Suppressor macrophage treated with lipopolysaccharide for 1 hour (primary cell): ENCODE measurements at places on chromosomes 16 and 17.

GRCh38 chr16:2808181-2808580 lies 8.9 kb upstream of the PRSS21 start:
- no peak for DNase-seq

GRCh38 chr16:69494991-69495392 lies 70.6 kb downstream of the CYB5B start:
- peak; percentile 74 for DNase-seq

- no peak for DNase-seq
Measured at GRCh38 chr16:24789881-24790280, 55.9 kb upstream of the SLC5A11 start.

DNA sequence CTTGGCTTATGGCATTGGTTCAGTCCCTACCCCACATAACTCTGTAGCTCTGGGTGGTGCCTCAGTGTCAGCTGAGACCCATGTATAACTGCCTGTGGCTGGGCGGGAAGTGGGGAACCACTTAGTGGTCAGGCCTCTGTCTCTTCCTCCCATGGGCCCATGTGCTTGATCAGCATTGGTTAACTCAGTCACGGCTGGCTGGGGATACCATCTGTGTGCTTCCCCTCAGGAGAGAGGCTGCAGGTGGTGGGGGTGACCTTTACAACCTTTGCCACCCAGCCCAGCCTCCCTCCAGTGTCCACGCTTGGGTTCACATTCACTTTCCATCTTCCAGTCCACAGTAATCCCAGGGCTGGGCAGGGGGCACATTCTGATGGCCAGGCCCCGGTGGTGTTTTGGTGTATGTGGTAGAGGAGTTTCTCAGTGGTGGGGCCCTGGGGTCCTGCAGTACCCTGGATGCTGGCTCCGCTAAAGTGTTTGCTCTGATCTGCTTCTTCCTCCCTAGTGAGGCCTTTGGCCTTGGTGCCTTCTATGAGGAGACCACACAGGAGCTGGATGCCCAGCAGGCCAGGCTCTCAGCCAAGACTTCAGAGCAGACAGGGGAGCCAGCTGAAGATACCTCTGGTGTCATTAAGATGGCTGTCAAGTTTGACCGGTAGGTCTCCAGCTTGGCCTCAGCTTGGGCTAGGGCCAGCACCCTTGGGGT lies 10.2 kb upstream of the NFATC3 start:
- DNase-seq = peak; percentile 32

- DNase-seq = no peak
Measured at GRCh38 chr16:54503856-54504219, 217.3 kb upstream of the IRX3 start.

- DNase-seq = no peak
Measured at GRCh38 chr16:88616736-88617135, 21.6 kb upstream of the IL17C start.

GRCh38 chr17:76433693-76434092 lies 19.3 kb downstream of the UBE2O start:
- no peak for DNase-seq

- no peak for DNase-seq
Measured at GRCh38 chr16:87238361-87238715, 78.9 kb downstream of the C16orf95 start.

DNA sequence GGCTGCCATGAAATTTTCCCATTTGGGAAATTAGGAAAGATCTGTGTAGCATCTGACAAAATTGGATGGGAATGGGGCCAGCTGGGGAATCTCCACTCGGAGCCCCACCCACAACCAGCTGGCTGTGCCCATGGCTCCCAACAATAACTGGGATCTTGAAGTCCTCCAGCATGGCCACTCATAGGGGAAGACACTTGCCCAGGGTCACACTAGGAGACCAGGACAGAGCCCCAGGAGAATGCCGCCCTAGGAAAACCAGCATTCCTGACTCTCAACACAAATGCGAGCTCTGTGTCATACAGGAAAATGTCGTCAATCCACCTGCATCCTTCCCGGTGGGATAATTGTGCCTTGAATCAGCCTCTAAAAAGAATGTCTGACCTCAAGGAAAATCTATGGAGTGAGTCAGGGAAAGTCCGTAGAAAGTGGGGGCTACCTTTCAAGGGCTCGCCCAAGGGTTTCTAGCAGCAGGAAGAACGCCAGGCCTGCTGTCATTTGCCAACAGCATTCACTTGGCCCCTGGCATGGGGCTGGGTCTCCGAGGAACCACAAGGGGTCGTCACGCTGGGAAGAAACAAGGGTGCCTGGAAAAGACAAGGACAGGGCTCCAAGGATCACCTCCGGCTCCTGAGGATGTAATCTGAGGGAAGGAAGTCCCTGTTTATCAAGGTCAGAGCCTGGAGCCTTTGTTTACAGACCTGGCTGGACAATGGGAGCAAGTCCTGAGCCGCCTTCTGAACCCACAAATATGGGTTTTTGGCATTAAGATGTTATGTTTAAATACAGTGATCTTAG lies 15.9 kb downstream of the CDH5 start:
- DNase-seq = no peak

GRCh38 chr16:89324056-89325010 lies 106.8 kb downstream of the ZNF778 start:
- DNase-seq = peak; percentile 66

DNA sequence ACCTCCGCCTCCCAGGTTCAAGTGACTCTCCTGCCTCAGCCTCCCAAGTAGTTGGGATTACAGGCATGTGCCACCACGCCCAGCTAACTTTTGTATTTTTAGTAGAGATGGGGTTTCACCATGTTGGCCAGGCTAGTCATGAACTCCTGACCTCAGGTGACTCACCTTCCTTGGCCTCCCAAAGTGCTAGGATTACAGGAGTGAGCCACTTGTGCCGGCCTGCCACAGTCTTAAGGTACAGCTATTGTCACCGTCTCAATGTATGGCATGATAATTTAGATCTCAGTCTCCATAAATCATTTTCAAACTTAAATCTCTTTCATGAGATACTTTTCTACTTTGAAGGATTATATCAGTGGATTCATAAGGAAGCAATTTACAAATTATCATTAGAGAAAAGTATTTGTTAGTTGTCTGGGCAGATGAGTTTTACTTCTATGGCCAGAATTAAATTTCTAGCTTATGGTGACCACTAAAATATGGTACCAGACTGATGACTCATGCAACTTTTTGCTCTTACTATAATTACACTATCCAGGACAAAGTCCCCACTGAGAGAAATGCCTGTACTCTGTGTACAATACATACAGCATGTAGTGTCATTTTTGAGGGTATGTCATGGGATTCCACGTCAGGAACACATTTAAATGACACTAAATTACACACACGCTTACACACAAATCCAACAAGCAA lies 1230.3 kb upstream of the GOT2 start:
- no peak for DNase-seq

DNA sequence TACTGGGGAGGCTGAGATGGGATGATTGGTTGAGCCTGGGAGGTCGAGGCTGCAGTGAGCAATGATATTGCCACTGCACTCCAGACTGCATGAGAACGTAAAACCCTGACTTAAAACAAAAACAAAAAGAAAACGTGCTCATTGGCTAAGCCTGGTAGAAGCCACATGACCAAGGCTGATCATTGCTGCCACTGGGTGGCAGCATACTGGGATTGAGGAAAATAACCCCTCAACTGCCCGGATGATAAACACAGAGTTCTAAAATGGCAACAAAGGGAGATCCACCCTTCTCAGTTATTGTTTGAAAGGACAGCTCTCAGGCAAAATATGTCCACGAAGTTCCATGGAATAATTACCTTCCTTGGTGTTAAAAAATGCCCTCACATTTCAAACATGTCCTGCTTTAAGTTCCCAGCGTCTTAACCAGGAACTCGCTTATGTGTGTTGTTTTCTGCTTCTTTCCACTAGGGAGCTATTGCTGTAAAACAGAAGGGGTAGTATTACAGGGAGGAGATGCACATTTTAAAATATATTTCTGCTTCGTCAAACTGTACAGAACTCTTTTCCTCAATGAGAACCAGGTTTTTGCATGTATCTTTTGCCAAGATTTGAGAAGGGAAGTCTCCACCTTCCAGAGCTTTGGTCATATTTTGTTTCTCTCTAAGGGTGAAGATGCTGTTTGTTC lies 675.3 kb downstream of the MAF start:
- DNase-seq = peak; percentile 62

GRCh38 chr17:27244011-27244410 lies 49.9 kb upstream of the WSB1 start:
- no peak for DNase-seq

DNA sequence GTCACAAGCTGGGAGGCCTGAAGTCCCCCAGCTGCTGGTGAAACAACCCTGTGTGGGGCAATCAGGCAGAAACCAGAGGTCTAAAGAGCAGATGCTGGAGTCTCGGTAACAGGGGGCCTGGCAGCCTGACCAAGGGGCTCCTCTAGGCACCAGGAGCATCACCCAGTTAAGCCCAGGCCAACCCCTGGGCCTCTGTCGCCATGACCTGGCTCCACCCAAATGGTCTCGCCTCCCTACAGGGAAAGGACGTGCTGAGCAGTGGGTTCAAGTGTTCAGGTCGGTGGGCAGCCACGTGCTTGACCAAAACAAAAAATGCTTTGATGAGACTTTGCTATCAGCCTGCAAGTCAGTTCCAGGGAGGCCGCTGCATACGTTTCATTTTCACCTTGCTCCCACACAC lies 240.3 kb downstream of the ZNF423 start:
- DNase-seq = no peak

DNA sequence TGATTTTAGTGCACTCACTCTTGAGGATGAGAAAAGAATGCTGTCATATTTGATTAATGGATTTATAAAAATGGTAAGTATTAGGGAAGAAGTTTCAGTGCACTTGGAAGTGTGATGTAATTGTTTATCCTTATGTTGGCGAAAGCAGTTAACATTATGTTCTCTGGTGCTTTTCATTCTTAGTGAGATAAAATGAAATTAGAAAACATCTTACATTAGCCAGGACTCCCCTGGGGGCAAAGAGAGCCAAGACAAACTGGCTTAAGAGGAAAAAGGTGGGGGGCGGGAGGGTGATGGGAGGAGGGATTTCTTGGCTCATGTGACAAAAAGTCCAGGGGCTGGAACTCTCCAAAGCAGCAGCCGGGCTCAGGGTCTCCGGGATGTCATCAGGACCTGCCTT lies 73.2 kb downstream of the KNOP1 start:
- DNase-seq = no peak

DNA sequence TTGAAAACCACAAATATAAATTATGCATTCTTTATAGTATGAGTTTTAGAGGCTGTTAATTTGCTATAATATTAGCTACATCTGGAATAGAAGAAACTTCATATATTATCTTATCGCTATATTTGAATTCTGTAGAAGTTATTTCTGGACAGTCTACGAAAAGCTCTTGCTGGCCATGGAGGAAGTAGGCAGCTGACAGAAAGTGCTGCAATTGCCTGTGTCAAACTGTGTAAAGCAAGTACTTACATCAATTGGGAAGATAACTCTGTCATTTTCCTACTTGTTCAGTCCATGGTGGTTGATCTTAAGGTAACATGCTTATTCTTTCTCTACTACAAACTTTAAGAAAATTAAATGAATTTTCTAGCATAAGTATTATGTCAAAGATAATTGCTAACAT lies 96.8 kb downstream of the OMG start:
- DNase-seq = no peak

GRCh38 chr17:68570526-68570925 lies 30.6 kb downstream of the FAM20A start:
- peak; percentile 36 for DNase-seq

GRCh38 chr17:30571921-30572320 lies 94.7 kb downstream of the GOSR1 start:
- DNase-seq = no peak

DNA sequence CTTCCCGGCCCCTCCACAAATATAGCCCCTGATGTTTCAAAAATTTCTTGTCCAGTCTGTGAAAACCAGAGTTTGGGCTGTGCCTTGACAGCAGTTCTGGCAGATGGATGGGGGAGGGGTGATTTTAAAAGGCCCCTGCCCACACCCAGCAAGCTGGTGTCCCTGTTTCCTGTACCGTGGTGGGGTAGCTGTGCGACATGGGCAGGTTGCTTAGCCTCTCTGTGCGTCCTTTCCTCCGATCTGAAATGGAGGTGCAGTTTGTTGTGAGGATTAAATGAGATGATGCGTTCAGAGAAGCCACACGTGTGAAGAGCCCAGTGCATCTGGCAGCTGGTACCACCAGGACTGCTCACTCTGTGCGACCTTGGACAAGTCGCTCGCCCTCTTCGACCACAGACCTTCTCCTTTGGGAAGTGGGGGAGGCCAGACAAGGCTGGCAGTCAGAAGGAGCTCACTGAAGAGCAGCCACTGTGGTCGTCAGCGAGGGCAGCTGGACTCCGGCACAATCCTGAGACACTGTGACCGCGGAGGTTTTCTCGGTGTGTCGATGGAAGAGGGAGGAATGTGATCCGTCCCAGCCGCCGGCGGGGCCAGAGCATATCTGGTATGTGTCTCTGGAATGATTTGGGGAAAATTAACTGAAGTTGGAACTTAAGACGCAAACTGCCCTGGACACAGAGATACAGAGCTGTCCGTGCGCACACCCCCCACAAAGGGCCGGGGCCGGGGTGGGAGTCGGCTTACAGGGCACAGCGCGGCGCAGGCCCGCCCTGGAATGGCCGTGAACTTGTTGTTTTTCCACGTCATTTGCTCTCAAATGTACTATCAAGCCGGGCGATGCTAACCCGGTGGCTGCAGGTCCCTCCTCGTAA lies 721 bp upstream of the WFIKKN2 start:
- no peak for DNase-seq

- no peak for DNase-seq
Measured at GRCh38 chr16:53876811-53877210, 172.9 kb downstream of the FTO start.

- no peak for DNase-seq
Measured at GRCh38 chr17:69725146-69725545, 310.6 kb downstream of the MAP2K6 start.

DNA sequence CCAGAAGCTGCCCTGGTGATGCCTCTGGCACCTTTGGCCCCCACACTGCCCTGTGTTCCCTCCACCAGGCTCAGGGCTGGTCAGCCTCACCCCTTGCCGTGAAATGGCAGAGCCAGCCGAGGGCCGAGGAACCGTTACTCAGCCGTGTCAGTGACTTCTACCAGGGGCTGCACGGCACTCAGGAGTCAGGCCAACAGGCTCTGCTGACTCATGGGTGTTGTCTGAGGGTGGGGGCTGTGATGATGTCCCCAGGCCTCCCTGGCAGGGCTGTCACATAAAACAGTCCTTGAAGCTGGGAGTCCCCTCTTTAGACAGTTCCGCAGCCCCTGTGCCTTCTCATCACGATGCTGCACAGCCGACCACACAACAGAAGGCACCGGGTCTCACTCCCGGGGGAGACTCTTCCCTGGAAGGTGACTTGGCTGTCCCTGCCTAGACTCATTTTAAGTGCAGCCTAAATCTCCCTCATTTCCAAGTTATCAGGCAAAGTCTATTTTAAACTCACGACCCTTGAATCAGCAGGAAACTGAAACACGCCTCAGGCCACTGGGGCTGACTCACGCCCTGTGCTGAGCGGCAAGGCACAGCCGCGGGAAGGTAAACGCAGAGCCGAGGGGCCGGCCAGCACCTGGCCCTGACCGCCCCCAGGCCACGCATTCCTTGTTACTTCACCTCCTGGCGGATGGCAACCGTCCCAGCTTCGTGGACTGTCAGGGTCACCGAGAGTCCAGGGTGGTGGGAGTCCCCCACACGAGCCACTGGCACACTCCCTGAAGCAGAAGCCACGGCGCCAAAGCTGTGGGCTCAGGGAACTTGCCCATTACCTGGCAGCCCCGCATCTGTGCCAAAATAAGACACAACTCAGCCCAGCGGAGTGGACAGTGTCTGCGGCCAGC lies 102.6 kb downstream of the ZNF778 start:
- DNase-seq = peak; percentile 88
